ENCODE measurements at places on chromosomes 3 and 15.

DNA sequence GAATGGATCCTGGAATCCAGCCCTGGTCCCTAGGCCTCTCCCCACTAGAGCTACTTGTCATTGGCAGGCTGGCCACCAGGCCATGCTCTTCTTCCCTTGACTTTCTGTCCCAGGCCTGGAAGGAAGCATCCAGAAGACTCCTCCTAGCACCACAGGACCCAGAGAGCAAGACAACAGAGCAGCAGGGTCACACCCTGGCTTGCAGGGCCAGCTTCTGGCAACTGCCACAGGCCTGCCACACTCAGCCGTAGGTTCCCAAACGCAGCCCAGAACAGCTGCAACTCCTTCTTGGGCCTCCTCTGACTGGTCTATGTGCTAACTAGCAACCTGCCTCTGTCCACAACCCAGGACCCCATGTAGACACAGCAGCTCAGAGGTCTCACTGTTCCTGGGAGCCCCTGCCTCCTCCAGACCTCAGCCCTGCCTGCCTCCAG lies 36.8 kb upstream of the RPL32 start:
- DNase-seq, result no peak

- no peak for DNase-seq
Observed at GRCh38 chr3:46702246-46703012, 1.2 kb downstream of the TMIE start.

DNA sequence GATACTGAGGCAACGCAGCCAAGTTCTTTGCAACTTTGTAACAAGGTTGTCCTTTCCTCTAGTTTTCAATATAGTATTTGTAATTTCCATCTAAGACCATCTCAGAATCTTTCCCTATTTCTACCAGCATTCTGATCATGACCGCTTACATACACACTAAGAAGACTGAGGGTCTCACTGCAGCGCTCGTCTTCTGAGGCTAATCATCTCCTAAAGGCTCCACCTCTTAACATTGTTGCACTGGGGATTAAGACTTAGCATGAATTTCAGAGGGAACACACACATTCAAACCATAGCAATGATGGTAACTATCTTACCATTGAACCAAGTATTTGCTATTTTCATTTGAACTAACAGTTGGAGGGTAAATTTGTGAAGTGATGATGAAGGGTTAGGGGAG lies 463.3 kb upstream of the CCDC54 start:
- no peak for DNase-seq

DNA sequence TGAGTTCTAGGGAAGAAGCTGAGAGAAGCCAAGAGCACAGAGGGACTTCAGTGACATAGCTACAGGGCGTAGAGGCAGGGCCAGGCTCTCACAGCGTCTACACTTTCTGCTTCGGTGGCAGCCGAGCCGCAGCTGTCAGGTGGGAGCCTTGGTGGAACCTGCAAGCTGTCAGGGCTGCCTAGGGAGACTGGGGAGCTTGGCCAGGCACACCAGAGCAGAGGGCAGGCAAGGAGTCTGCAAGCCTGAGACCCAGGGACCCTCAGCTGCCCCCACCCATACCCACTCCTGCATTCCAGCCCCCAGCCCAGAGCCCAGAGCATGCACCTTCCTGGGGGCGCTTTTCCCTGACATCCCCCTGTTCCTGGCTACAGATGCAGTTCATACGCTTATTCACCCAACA lies 13.4 kb upstream of the KLF15 start:
- DNase-seq, result no peak

GRCh38 chr3:189966843-189967242 lies 153.9 kb downstream of the P3H2 start:
- no peak for DNase-seq

DNA sequence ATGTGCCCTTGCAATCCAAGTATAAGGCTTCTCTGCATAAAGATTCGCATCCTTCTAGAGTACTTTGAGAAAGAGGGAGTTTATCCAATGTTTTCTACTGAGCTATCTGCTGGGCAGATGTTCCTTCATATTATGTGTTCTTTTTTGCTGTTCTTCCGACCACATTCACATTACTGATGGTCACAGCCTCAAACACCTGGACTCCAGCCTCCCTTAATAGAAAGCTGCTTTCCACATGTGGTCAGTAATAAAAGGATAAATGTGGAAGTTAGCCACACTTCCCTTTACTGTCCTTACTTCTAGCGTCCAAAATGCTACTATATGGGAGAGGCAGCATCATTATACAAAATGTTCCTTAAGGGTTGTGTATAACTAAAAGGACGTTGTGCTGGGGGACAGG lies 116.9 kb downstream of the CD47 start:
- no peak for DNase-seq

GRCh38 chr15:40955930-40956540 lies 2.8 kb downstream of the CHAC1 start:
- no peak for DNase-seq

GRCh38 chr3:39147711-39148434 lies 5.5 kb downstream of the CSRNP1 start:
- DNase-seq, result no peak

GRCh38 chr3:129056451-129057173 lies 4.0 kb upstream of the GP9 start:
- DNase-seq, result no peak
